K562 (cell line): ENCODE measurements at places on chromosomes 5 and 9. TPM values are rescaled to one million over a fixed set of nuclear protein-coding genes. Genes with fewer than 3 reads are reported as not detected.

Gene CRHBP
- total RNA-seq = not detected in 2 replicates

Gene PHF24
- not detected in 2 replicates for total RNA-seq

Gene PAEP
- 0.51 and 0.69 TPM in 2 replicates for total RNA-seq

Gene AGXT2
- not detected in 2 replicates for total RNA-seq

Gene PAXX
- total RNA-seq = 136 and 140 TPM in 2 replicates

Gene PCDH12
- 0.04 TPM in 1 of 2 replicates, not detected in the other for total RNA-seq

Gene CCL27
- total RNA-seq = 0.20 TPM in 1 of 2 replicates, not detected in the other

Gene IRX4
- not detected in 2 replicates for total RNA-seq

Gene PROB1
- 1.6 and 1.8 TPM in 2 replicates for total RNA-seq

Gene CDX1
- total RNA-seq = 0.16 TPM in 1 of 2 replicates, not detected in the other

Gene SLC6A7
- not detected in 2 replicates for total RNA-seq

Gene CTXN3
- not detected in 2 replicates for total RNA-seq

Gene UBAP2
- total RNA-seq = 46.2 and 47.6 TPM in 2 replicates

Gene OR1Q1
- not detected in 2 replicates for total RNA-seq

Gene NR4A3
- 0.07 TPM in 1 of 2 replicates, not detected in the other for total RNA-seq
